Tibial nerve (tissue), 4 donors: ENCODE measurements at places on chromosomes 12 and 14. TPM values are rescaled to one million over a fixed set of nuclear protein-coding genes. Genes with fewer than 3 reads are reported as not detected.
A peak's percentile ranks its signal among the peaks of the same experiment; 100 is the strongest.

GRCh38 chr12:12823300-12823699 lies 10.2 kb downstream of the DDX47 start:
- no peaks in the 10 kb centered on the region for H3K4me1 ChIP-seq
- H3K36me3 ChIP-seq, result peaks cover 84% of the 10 kb centered on the region
- DNase-seq, result no peak
- H3K27me3 ChIP-seq, result no peaks in the 10 kb centered on the region

- no peaks in the 10 kb centered on the region for H3K27me3 ChIP-seq
- no peak overlapping the region for H3K4me3 ChIP-seq
- H3K36me3 ChIP-seq, result no peaks in the 10 kb centered on the region
- DNase-seq, result no peak
- H3K27ac ChIP-seq, result no peak overlapping the region
Observed at GRCh38 chr12:5620896-5621295, 189.0 kb downstream of the NTF3 start.

DNA sequence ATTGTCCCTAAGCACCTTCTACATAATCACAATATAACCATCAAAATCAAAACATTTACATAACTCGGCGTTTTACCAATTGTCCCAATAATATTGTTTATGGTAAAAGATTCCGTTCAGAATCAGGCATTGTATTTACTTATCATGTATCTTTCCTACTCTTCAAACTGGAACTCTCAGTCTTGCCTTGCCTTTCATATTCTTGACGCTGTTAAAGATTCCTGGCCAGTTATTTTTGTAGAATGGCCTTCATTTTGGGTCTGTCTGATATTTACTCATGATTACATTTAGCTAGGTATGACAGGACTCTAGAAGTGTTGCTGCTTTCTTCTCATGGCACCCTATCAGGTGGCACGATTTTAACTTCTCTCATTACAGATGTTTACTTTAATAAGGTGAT lies 850 bp upstream of the HEATR5A start:
- peak overlapping the region; percentile 87 for H3K27ac ChIP-seq
- H3K36me3 ChIP-seq, result no peaks in the 10 kb centered on the region
- no peak overlapping the region for H3K4me3 ChIP-seq
- H3K4me1 ChIP-seq, result no peaks in the 10 kb centered on the region

DNA sequence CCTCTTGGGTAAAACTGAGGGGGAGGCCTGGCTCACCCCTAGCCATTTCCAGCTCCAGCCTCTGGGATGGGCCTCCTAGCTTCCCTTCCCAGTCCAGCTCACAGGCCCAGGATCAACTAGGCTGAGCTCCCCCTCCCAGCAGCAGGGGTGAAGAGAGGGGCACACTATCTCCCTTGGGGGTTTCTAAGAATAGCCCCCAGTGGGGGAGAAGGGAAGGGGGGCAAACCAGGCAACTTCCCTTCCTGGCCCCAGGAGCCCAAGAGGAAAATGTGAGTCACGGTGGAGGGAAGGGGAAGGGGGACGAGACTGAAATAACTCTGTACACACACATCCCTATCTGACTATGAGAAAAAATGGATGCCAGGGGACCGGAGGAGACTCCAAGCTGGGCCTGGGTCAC lies 9.0 kb downstream of the ADCY6 start:
- peak; percentile 17 for DNase-seq
- H3K27me3 ChIP-seq, result no peaks in the 10 kb centered on the region
- H3K4me3 ChIP-seq, result no peak overlapping the region
- peaks cover 36% of the 10 kb centered on the region for H3K4me1 ChIP-seq
- no peak overlapping the region for H3K27ac ChIP-seq

DNA sequence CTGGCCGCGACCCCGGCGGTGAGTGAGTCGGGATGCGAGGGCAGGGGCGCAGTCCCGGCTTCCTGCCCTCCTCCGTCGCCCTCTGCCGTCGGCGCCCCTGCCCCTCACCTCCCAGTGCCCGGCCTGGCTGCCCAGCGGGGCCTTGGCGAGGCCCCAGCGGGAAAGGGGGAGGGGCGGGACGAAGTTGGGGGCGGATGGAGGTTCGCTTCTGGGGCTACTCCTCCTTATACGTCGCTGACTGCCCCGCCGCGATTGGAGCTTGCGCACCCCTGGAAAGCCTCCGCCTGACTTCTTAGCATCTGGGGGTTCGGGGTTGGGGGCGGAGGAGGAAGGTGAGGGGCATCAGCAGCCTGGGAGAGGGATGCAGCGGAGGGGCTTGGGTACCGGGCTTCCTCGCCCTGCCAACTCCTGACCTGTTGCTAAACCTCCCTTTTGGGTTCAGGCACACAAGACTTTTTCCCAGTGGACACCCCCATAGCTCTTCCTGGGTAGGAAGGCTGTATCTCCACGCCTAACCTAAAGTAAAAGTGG lies 406 bp downstream of the TMEM263 start:
- peak overlapping the region; percentile 99 for H3K27ac ChIP-seq
- H3K36me3 ChIP-seq, result no peaks in the 10 kb centered on the region
- H3K27me3 ChIP-seq, result no peaks in the 10 kb centered on the region

GRCh38 chr12:121128908-121129810 lies 3.5 kb upstream of the P2RX7 start:
- peaks cover 27% of the 10 kb centered on the region for H3K4me1 ChIP-seq
- peak overlapping the region; percentile 81 for H3K27ac ChIP-seq
- H3K36me3 ChIP-seq, result no peaks in the 10 kb centered on the region
- DNase-seq, result peak; percentile 80
- peak overlapping the region; percentile 21 for H3K4me3 ChIP-seq
- no peaks in the 10 kb centered on the region for H3K27me3 ChIP-seq

DNA sequence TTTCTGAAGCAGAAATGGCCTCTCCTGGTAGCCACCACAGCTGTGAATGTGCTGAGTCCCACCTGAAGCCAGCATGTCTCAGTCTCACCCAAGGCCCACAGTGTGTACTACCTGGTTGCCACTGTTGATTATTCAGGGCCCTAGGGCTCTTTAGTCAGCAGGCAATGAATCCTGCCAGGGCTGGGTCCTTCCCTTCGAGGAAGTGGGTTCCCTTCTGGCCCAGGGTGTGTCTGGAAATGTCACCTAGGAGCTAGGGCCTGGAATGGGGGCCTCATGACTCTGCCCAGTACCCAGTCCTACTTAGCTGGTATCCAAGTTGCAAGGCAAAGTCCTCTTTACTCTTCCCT lies 207.4 kb downstream of the SYNE2 start:
- no peaks in the 10 kb centered on the region for H3K4me1 ChIP-seq
- no peak overlapping the region for H3K4me3 ChIP-seq
- H3K27me3 ChIP-seq, result no peaks in the 10 kb centered on the region
- H3K27ac ChIP-seq, result no peak overlapping the region
- DNase-seq, result no peak

- H3K27ac ChIP-seq, result no peak overlapping the region
- no peaks in the 10 kb centered on the region for H3K27me3 ChIP-seq
- DNase-seq, result no peak
- no peaks in the 10 kb centered on the region for H3K36me3 ChIP-seq
Observed at GRCh38 chr12:106918746-106919145, 37.0 kb upstream of the TMEM263 start.

The CLEC6A gene
- total RNA-seq, result not detected

The GCN1 gene
- 44.6 TPM for total RNA-seq

The PPP1R1A gene
- 26.1 TPM for total RNA-seq

The HOXC12 gene
- total RNA-seq, result 1.4 TPM

The RNASE3 gene
- total RNA-seq, result not detected

The CFAP251 gene
- total RNA-seq, result 3.0 TPM
